ENCODE measurements at places on chromosomes 1 and 21.
A peak's percentile ranks its signal among the peaks of the same experiment; 100 is the strongest.

- no peak for DNase-seq
Observed at GRCh38 chr1:41724248-41724647, 194.5 kb downstream of the HIVEP3 start.

GRCh38 chr1:31837451-31838158 lies 21.8 kb upstream of the SPOCD1 start:
- DNase-seq = no peak

- no peak for DNase-seq
Observed at GRCh38 chr1:88612292-88612691, 71.8 kb upstream of the PKN2 start.

- peak; percentile 68 for DNase-seq
Observed at GRCh38 chr1:162055062-162055461, 14.4 kb upstream of the NOS1AP start.

DNA sequence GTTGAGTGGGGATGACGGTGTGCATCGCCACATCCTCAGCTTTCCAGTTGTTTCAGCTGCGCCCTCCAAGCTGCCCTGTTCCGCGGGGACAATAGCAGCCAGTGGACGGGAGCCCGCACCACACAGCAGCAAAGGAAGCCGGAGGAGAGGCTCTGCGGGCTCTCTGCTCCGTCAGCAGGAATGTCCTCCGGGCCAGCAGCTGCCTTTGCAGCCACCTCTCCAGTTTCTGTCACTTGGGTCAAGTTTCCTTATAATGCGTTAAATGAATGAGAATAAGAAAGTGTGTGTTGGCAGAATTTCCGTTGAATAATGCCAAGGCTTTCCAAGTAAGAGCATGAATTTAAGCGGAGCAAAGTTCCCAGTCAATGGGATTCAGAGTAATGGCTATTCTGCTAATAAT lies 263.3 kb downstream of the KIF26B start:
- no peak for DNase-seq

DNA sequence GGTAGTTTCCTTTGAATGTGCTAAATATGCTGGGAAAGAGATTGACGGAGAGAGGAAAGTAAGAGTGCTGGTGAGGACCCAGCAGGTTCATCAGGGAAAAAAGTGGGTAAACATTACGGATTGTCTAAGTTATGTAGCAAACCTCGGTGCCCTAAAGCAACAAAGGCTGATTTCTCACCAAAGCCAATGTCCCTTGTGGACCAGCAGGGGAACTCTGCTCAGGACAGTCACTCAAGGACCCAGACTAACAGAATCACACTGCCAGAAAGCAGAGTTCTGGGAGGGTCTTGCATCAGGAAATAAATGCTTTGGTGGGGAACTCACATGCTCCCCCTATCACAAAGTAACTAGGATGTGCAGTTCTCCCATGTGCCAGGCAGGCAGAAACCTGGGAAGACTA lies 1.7 kb upstream of the IKBKE start:
- no peak for DNase-seq

- peak; percentile 77 for DNase-seq
Observed at GRCh38 chr1:93255222-93256079, 74.9 kb downstream of the CCDC18 start.

GRCh38 chr1:156513185-156513584 lies 12.6 kb upstream of the MEF2D start:
- no peak for DNase-seq

All from urothelium cell line (cell line).